ENCODE measurements at places on chromosomes 16 and 17.

- no peak for DNase-seq
Measured at GRCh38 chr17:81071761-81072741, 37.1 kb downstream of the BAIAP2 start.

GRCh38 chr17:28733346-28733745, 4.8 kb downstream of the NEK8 start:
- DNase-seq: no peak

DNA sequence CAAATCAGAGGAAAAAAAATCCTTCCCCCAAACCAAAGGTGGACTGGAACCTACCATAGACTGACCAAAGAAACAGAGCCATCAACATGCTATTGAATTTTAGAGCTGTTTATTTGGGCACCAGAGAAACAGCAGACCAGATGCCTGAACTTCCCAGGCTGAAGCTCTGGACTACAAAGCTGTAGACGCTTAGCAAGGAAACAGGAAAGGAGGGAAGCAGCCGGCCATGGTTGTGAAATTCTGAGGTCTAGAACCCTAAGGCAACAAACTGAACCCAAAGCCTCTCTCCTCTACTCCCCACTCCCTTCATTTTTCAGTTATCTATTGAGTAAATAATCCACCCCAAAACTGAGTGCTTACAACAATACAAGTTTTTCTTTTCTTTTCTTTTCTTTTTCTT, 45.4 kb upstream of the MEIOC start:
- no peak for DNase-seq

DNA sequence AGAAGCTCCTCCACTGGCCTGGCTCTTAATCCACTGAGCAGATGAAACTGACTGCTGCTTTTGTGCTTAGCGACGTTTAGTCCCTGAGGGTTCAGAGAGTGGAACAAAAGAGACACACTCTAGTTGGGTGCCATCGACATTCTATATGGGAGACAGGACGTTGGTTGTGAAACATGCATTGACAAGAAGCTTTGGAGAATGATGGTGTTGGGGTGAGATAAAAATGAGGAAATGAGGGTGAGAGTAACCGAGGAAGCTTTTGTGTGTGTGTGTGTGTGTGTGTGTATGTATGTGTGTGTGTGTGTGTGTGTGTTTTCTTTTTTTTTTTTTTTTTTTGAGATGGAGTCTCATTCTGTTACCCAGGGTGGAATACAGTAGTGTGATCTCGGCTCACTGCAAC, 89.5 kb downstream of the ABCC1 start:
- DNase-seq: no peak

DNA sequence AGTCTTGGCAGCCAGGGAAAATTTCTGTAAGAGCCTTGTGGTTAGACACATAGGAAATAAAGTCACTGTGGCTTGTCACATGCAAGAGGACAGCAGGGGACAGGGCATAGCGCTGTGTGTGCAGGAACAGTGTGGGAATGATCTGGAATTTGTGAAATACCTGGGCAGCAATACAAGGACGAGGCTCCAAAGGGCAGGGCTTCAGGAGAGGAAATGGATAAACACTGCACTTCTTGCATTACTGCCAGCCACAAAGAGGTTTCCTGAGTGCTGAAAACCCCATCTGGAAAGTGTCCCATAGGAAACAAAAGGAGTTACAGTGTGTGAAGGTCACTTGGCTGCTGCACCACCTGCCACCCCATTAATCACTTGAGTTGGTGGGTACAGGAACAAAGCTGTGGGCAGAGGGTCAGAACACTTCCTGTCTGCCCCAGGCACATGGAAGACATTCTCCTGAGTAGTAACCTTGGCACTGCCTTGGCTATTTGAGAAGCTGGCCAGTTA, 12.1 kb upstream of the HP start:
- DNase-seq: no peak

- no peak for DNase-seq
Measured at GRCh38 chr16:24700549-24701392, 28.7 kb upstream of the TNRC6A start.

DNA sequence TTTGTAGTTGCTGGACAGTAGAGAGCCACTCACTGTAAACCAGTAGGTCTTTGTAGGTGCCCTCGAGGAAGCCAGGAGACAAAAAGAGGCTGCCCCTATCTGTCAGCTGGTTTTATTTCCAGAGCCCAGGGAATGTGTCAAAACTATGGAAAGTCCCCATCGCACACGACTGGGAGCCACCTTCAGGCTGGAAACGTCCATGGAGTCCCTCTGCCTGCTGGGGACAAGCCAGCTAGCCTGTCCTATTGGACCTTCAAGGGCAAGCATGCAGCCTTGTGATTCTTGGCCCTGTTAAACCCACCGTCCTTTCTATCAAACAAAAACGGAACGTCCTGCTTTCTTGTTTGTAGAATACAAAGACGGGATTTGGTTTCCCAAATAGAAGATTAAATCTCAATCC, 289.8 kb downstream of the SLC39A11 start:
- DNase-seq: no peak

DNA sequence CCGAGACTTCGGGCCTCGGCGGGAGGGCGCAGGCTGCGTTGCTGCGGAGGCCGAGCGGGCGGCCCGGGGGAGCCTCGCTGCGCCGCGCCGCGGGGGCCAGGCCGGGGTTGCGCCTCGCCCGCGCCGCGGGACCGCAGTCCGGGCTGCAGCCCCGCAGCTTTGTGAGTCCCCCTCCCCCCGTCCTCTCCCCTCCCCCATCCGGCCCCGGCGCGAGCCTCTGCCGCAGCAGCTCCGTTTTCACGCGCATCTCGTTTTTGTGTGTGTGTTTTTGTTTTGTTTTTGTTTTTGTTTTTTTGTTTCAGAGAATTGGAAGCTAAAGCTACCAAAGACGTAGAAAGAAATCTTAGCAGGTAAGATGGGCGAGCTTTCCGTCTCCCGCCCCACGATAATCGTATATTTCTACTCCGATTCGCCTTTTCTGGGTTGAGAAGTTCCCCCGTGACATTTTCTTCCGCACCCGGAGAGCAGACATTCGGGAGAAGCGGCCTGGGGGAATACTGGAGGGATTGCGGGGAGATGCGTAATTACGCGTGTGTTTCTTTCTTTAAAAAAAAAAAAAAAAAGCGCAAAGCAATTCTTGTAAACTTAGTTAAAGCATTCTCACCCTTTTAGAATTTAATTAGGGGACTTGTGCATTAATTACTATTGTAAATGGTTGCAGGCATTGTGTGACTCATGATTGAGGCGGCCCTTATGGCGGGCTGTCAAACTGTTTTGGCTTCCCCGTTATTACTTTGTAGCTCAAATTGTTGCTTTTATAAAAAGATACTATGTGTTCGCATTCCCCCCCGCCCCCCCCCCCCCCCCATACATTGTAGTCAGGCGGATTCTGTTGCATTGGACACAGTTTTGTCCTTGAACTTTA, 732 bp downstream of the TNRC6A start:
- DNase-seq: no peak

GRCh38 chr16:86501989-86502855, 8.1 kb upstream of the FOXF1 start:
- no peak for DNase-seq

DNA sequence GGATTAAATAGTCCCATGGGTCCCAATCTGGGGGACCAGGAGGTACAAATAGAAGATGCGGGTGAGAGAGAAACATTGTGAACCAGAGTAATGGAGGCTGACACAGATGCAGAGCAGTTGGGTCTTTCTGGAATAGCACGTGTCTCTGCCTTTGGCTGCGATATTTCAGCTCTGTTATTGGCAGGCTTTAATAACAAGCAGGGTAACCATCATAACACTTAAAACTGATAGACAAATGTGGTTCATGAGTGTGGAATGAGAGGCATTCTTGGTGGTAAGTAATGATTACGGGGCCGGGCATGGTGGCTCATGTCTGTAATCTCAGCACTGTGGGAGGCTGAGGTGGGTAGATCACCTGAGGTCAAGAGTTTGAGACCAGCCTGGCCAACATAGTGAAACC, 110.3 kb downstream of the SNX29 start:
- no peak for DNase-seq

DNA sequence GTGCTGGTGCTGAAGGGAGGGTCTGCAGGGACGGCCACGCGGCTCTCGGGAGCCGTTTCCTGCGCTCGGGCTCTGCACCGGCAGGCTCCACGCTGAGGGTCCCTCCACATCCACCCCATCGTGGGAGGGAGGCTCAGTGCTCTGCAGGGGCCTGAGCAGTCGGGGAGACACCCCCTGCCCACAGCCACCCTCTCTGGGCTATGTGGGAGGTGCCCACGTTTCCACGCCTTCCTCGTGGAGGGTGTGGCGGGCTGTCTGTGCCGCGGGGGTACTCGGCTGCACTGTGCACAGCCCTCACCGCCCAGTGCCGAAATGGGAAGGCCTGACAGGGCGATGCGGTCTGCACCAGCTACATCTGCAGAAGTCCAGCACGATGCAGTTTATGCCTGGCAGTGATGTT, 25.5 kb upstream of the ZNF750 start:
- no peak for DNase-seq

DNA sequence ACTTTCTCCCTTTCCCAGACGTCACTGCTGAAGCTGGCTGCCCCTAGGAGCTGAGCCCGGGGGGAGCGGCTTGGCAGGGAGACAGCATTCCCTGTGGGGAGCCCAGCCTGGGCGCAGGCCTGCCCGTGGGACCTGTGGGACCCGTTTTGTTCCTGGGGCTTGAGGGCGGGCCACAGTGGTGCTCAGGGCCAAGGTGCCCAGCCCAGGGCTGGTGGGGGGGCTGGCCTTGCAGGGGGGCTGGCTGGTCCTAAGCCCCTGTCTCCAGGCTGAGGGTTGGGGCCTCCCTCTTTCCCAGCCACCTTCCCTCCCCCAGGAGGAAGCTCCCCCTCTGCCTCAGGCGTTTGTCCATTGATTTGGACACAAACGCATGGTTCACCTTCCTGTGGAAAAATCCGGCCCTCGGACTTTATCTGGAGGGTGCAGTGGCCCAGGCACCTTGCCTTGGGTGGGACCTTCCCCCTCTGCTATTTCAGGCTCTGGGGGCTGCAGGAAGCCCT, 4.4 kb downstream of the NHERF2 start:
- no peak for DNase-seq

- DNase-seq: peak; percentile 78
Measured at GRCh38 chr17:2336215-2336851, at the start of gene TSR1. Gene TSR1 (minus strand): TSS chr17:2336457. CDS start chr17:2336427, 30 bp downstream.

GRCh38 chr17:18919963-18920362, 32.0 kb upstream of the SLC5A10 start:
- no peak for DNase-seq

DNA sequence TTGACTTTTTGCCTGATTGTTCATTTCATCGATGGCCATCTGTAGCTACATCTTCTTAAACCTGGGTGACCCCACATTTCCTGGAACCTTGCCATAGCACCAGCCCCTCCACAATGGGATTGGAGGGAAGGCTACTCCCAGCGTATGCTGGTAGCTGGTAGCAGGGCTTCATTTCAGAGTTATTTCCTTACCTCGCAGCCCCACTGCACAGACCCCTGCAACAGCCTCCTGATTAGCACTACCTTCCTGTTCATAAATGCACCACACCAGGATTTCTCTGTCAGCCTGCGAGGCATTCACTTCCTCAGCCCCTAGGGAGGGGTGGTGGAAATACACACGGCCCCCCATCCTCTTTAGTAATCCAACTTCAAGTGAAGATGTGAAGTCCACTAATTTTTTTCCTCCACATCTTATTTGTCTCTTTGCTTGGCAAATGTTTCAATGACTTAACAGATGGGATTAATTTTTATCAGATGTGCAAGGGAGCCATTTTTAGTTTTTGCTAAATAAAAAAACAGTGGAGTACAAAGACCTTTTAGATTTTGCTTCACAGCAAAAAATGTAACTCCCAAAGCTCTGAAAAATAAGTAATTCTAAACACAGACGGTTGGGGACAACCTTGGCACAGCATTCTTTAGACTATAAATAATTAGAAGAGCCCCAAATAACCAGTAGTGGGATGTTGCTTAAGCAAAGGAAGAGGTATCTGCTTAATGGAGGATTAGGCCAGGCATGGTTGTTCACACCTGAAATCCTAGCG, 76.6 kb downstream of the CLEC16A start:
- no peak for DNase-seq

DNA sequence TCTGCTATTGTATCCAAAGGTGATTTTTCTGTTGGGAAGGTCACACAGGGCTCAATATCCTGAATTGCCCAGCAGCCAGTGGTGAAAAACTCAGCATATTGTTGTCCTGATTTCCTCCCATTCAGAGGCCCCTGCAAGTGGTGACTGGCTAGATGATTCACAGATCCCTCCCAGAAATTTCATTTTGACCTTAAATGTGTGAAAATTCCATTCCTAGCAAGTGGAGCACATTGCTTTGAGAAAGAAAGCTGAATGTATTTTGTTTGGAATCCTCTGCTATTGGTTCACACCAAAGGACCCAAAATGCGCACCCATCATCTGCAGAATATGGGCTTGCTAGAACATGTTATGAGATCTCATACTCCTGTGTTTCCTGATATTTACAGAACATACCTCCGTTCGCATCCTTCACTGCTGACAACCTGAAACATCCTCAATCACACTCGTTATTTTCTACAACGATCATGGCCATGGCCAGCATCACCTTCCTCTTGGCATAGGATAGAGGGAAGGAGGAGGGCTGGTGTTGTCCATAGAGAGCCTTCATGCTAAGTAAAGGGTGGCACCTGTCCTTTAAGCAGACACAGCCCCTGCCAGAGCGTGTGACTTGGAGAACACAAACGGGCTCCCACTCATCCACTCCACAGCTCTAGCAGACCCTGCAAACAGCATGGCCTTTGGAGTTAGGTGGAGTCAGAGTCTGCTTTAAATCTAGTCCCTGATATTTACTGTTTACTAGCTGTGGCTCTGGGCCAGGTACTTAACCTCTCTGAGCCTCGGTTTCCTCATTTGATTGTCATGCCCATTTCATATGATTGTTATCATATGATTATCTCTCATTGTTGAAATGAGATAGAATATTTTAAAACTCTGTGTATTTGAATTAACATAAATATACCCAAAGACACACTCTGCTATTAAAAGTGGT, 30.4 kb upstream of the NFAT5 start:
- no peak for DNase-seq

GRCh38 chr16:65098916-65099315, 22.9 kb downstream of the CDH11 start:
- no peak for DNase-seq

DNA sequence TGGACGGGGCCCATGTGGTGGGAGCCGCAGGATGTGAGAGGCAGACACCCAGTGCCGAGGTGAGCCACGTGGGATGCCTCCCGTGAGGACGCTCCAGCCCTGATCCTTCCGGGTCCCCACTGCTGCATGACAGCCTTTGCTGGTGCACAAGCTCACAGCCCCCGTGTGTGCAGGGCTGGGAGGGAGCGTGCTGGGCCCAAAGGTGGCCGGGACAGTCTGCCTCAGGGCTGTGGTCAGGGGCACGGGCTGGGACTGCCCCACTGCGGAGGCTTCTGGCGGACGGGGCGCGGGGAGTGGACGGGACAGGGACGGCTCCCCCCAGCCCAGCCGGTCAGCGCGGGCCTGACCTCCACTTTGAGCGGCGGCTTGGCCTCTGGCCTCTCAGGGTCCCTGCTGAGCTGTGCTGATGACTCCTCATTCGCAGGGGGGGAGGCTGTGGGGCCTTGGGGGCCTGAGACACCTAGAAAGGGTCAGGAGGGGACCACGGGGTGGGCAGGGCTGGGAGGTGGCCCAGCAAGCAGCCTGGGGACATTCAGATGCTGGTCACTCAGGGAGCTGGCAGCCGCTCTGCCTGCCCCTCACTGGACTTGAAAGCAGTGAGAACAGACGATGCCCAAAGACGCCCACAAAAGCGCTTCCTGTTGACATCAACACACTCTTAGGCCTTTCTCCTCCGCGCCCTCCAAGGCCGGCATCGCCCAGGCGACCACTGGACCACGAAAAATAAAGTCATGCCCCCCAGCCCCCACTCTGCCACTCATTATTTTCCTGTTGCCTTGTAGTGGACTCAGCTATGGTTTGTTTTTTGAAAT, 9.3 kb upstream of the METRNL start:
- no peak for DNase-seq
